ENCODE measurements at places on chromosomes 13 and 19.

GRCh38 chr13:108102771-108103170 lies 112.6 kb downstream of the LIG4 start:
- H3K4me3 ChIP-seq = no peak overlapping the region
- no peaks in the 10 kb centered on the region for H3K36me3 ChIP-seq
- DNase-seq = no peak
- H3K4me1 ChIP-seq = no peaks in the 10 kb centered on the region
- H3K27me3 ChIP-seq = peaks cover 2% of the 10 kb centered on the region

DNA sequence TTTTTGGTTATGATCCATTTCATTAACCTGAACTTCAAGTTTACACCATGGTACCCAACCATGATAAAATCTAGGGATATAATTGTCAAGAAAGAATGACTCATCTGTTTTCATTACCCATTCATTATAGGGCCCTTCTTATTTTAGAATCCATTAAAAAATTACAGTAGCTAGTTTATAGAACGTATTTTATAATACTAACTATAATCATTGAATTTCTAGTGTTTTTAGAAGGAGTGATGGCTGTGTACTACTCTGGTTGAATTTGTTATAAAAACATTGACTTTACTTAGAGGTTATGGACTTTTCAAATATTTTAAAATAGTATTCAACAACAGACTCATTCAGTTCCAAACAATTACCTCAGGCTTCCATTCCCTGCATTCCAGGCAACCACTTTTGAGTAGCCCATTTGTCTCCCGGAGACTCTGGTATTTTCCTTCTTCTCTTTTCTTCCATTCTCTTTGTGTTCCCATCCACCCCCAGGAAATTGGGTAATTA lies 71.9 kb upstream of the KLF12 start:
- peaks cover under 1% of the 10 kb centered on the region for H3K4me1 ChIP-seq
- H3K36me3 ChIP-seq = peaks cover 2% of the 10 kb centered on the region
- H3K27me3 ChIP-seq = no peaks in the 10 kb centered on the region
- H3K4me3 ChIP-seq = no peak overlapping the region
- no peak overlapping the region for H3K27ac ChIP-seq

- H3K27me3 ChIP-seq = peaks cover 11% of the 10 kb centered on the region
- no peak overlapping the region for H3K27ac ChIP-seq
- no peaks in the 10 kb centered on the region for H3K36me3 ChIP-seq
- no peak overlapping the region for H3K4me3 ChIP-seq
These were observed 80.3 kb downstream of the EFNB2 start for GRCh38 chr13:106455190-106455589.

DNA sequence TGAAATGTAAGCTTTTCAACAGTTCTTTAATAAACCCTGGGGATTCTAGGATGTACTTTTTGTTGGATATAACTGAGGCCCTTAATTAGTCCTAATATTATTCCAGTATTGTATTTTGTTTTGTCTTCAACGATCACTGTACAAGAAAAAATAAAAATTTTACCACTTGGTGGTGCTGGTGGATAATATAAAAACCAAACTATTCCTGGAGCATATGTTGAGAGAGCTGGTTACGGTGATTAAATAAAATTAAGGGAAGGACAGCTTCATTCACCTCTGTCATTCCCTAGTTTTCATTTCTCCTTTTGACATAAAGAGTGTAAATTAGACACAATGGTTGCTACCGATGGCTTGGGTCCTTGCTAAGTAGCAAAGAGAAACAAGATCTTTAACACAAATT lies 598.6 kb upstream of the PCDH20 start:
- no peak for DNase-seq
- no peaks in the 10 kb centered on the region for H3K36me3 ChIP-seq
- no peaks in the 10 kb centered on the region for H3K4me1 ChIP-seq
- no peak overlapping the region for H3K27ac ChIP-seq
- H3K27me3 ChIP-seq = no peaks in the 10 kb centered on the region

DNA sequence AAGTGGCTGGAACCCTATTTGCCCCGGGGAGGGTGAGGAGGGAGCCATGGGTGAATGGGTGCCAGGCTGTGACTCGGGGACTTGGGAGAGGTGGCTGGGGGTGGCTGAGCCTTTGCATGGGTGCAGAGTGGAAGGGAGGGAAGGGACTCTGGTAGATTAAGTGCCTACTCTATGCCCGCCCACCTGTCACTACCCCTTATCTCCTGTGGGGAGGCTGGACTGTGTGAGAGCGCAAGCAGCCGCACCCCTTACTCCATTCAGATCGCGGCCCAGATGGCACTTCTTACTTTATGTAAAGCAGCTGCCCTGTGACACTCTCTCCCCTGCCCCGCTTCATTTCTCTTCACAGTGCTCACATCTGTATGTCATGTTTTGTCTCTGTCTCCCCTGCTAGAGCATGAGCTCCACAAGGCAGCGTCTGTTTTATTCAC lies 2.9 kb downstream of the KASH5 start:
- no peak overlapping the region for H3K4me3 ChIP-seq
- peaks cover 23% of the 10 kb centered on the region for H3K4me1 ChIP-seq
- H3K36me3 ChIP-seq = no peaks in the 10 kb centered on the region
- no peak for DNase-seq

GRCh38 chr19:32686847-32687475 lies 4.7 kb upstream of the NUDT19 start:
- peaks cover 4% of the 10 kb centered on the region for H3K27me3 ChIP-seq
- no peak overlapping the region for H3K27ac ChIP-seq
- no peak for DNase-seq
- peaks cover 21% of the 10 kb centered on the region for H3K4me1 ChIP-seq

- H3K36me3 ChIP-seq = peaks cover 43% of the 10 kb centered on the region
- H3K4me3 ChIP-seq = no peak overlapping the region
- H3K27ac ChIP-seq = no peak overlapping the region
- no peaks in the 10 kb centered on the region for H3K27me3 ChIP-seq
- H3K4me1 ChIP-seq = no peaks in the 10 kb centered on the region
- DNase-seq = no peak
These were observed 16.8 kb upstream of the PDCD2L start for GRCh38 chr19:34387446-34387810.

DNA sequence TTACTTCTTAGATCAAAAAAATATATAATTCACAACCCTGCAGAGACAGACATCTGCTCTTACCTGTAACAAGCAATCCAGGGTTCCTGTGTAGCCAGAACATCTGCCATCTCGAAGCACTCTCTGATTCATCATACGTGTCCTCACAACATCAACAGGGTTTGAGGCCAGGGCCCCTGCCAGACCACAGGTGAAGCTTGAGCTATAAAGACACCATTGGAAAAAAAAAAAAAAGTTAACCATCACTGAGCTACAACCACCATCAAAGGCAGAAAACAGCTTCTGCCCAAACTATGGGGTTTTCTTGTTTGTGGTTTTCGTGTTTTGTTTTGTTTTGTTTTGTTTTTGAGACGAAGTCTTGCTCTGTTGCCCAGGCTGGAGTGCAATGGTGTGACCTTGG lies 19.3 kb downstream of the SLC25A30 start:
- peak overlapping the region; percentile 46 for H3K27ac ChIP-seq
- peak; percentile 18 for DNase-seq
- H3K27me3 ChIP-seq = no peaks in the 10 kb centered on the region
- peaks cover 39% of the 10 kb centered on the region for H3K36me3 ChIP-seq
- H3K4me1 ChIP-seq = peaks cover 59% of the 10 kb centered on the region
- H3K4me3 ChIP-seq = no peak overlapping the region

DNA sequence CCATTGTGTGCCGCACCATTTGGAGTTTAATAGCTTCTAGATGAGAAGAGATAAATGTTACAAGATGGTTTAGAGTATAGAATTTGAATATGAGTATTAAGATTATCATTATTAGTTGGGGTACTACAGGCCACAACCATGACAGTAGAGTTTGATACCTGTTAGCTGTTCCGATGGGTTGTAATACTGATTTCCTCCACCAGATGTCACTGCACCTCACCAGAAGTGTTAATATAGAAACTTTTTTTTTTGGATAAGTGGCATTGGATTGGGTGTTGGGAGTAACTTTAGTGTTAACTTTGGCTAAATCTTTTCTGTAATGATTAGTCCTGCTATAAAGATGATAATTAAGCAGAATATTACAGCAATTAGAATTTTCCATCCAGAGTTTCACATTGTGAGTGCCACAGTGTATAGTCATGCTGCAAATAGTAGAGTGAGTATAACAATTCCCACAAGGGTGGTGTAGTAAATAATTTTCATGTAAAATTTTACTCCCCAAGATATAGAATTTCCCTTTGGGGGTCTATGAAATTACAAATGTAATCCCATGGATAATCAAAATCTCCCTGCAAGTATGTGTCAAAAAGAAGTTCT lies 56.3 kb downstream of the PSG3 start:
- no peaks in the 10 kb centered on the region for H3K4me1 ChIP-seq
- H3K36me3 ChIP-seq = no peaks in the 10 kb centered on the region
- peak; percentile 29 for DNase-seq
- H3K27ac ChIP-seq = no peak overlapping the region

DNA sequence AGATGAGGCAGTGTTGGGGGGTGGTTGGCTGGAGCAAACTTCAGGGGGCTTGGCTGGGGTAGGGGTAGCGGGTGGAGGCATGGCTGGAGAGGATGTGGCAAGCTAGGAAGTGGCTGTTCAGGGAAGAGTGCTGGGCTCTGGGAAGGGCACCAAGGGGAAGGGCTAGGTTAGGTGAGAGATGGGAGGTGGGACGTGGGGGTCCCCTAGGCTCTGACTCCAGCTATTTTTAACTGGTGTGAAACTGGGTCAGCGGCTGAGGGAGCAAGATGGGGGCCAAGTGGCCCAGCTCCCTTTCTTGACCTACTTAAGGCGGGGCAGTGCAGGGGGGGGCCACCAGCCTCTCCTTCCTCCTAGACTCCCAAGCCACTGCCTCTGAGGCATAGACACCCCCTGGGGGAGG lies 7.3 kb downstream of the KCNC3 start:
- no peak overlapping the region for H3K4me3 ChIP-seq
- H3K36me3 ChIP-seq = no peaks in the 10 kb centered on the region
- peaks cover 32% of the 10 kb centered on the region for H3K27me3 ChIP-seq
- no peak for DNase-seq

- H3K4me1 ChIP-seq = no peaks in the 10 kb centered on the region
- no peak overlapping the region for H3K27ac ChIP-seq
- H3K4me3 ChIP-seq = no peak overlapping the region
- no peaks in the 10 kb centered on the region for H3K27me3 ChIP-seq
- H3K36me3 ChIP-seq = peaks cover 7% of the 10 kb centered on the region
These were observed 12.5 kb downstream of the APBA3 start for GRCh38 chr19:3748965-3749364.

- no peak overlapping the region for H3K27ac ChIP-seq
- H3K27me3 ChIP-seq = peaks cover 26% of the 10 kb centered on the region
- DNase-seq = no peak
- no peak overlapping the region for H3K4me3 ChIP-seq
- no peaks in the 10 kb centered on the region for H3K36me3 ChIP-seq
These were observed 4.4 kb upstream of the S1PR5 start for GRCh38 chr19:10521461-10522171.

DNA sequence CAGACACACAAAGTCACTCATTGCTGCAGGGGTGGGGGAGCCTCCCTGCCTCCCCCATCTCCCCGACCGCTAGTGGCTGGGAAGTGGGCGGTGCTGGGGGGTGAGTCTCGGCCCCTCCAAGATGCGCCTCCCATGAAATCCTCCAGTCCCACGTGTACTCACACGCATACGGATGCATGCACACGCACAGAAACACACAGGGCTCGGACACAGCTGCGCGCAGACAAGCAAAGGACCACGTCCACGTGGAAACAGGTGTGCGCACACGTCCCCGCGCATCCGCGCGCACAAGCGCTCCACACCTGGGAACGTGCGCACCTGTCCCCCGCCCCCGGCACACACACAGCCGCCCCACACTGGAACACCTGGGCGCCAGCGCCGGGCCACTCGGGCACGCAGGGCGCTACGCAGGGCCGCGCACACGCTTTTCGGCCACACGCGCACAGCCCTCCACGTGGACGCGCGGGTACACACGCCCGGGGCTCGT lies 687 bp downstream of the MATK start:
- H3K27ac ChIP-seq = peak overlapping the region; percentile 60
- H3K36me3 ChIP-seq = peaks cover 24% of the 10 kb centered on the region
- DNase-seq = peak; percentile 43
- H3K27me3 ChIP-seq = no peaks in the 10 kb centered on the region
- peaks cover 23% of the 10 kb centered on the region for H3K4me1 ChIP-seq

DNA sequence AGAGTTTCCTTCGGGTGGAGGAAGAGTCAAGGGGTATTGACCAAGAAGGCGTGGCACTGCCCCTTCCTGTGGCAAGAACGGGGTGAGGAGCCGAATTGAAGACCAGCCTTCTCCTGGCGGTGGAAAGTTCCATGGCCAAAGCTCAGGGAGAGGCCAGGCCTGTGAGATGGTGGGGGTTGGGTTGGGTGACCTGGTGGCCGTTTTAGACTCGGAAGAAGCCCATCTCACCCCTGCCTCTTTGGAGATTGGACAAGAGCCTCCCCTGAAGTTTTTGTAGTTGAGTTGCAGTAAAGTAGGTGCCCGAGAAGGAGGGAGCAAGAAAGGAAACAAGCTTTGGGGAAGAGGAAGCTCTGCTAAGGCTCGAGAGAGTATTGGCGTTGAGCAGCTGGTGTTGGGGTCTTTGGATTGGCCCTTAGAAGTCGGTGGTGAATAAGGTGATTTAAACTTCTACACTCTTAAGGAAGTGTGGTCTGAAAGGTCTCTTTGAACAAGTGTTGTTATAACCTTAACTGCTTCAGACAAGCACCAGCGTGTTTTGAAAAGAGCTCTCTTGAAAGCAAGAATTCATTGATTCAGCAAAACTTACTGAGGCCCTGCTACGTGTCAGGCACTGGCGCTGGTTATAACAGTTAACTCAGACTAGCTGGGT lies 964 bp downstream of the SPINT2 start:
- peak overlapping the region; percentile 82 for H3K4me3 ChIP-seq
- no peak for DNase-seq
- H3K36me3 ChIP-seq = no peaks in the 10 kb centered on the region
- peaks cover 2% of the 10 kb centered on the region for H3K27me3 ChIP-seq
- H3K4me1 ChIP-seq = peaks cover 32% of the 10 kb centered on the region

- no peak overlapping the region for H3K27ac ChIP-seq
- H3K4me3 ChIP-seq = no peak overlapping the region
- peaks cover 15% of the 10 kb centered on the region for H3K4me1 ChIP-seq
- H3K36me3 ChIP-seq = peaks cover 4% of the 10 kb centered on the region
- no peak for DNase-seq
- H3K27me3 ChIP-seq = no peaks in the 10 kb centered on the region
These were observed 4.9 kb upstream of the BRD4 start for GRCh38 chr19:15337202-15337601.

DNA sequence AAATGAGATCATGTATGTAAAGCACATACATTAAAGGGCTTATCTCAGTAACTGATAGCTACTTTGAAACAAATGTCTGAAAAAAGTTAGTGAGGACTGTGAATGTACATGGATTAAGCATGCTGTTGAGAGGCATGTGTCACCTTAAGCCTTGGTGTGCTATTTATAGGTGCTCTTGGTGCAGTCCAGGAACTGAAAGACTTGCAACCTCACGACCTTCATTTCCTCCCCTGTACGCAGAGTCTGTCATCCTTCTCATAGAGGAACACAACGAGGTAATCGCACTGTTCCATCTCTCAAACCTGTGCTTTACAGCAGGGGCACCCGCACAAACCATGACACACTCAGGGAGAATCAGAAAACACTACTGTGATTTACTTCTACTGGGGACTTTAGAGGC lies 65.6 kb downstream of the UFM1 start:
- DNase-seq = no peak
- no peak overlapping the region for H3K27ac ChIP-seq
- no peaks in the 10 kb centered on the region for H3K36me3 ChIP-seq
- no peak overlapping the region for H3K4me3 ChIP-seq
- no peaks in the 10 kb centered on the region for H3K27me3 ChIP-seq

All from activated naive CD8-positive, alpha-beta T cell treated with anti-CD3 and anti-CD28 coated beads, Interleukin-2, amount 50 U/mL, for 24 hours (primary cell).